Memory B cell (primary cell): ENCODE measurements at places on chromosomes 11 and 22.

- H3K27ac ChIP-seq = peak overlapping the region; percentile 61
- H3K27me3 ChIP-seq = peaks cover 10% of the 10 kb centered on the region
- peak overlapping the region; percentile 83 for H3K4me3 ChIP-seq
- H3K4me1 ChIP-seq = peaks cover 28% of the 10 kb centered on the region
Observed at GRCh38 chr11:119320240-119320775, 3.4 kb upstream of the MCAM start.

GRCh38 chr22:18023509-18024275, 669 bp downstream of the MICAL3 start:
- peaks cover under 1% of the 10 kb centered on the region for H3K36me3 ChIP-seq
- peak overlapping the region; percentile 88 for H3K27ac ChIP-seq
- peak overlapping the region; percentile 100 for H3K4me3 ChIP-seq
- DNase-seq = peak; percentile 48

- no peak for DNase-seq
- H3K27ac ChIP-seq = no peak overlapping the region
- H3K27me3 ChIP-seq = peaks cover 11% of the 10 kb centered on the region
- H3K36me3 ChIP-seq = peaks cover 2% of the 10 kb centered on the region
Observed at GRCh38 chr22:36134182-36134581, 26.4 kb downstream of the APOL3 start.

- no peaks in the 10 kb centered on the region for H3K27me3 ChIP-seq
- no peak for DNase-seq
- H3K4me1 ChIP-seq = no peaks in the 10 kb centered on the region
- no peak overlapping the region for H3K27ac ChIP-seq
Observed at GRCh38 chr11:127632976-127633680, 632.6 kb upstream of the KIRREL3 start.

- no peak for DNase-seq
- peaks cover 49% of the 10 kb centered on the region for H3K4me1 ChIP-seq
- no peak overlapping the region for H3K27ac ChIP-seq
Observed at GRCh38 chr22:45238957-45239680, 1.6 kb downstream of the KIAA0930 start.

DNA sequence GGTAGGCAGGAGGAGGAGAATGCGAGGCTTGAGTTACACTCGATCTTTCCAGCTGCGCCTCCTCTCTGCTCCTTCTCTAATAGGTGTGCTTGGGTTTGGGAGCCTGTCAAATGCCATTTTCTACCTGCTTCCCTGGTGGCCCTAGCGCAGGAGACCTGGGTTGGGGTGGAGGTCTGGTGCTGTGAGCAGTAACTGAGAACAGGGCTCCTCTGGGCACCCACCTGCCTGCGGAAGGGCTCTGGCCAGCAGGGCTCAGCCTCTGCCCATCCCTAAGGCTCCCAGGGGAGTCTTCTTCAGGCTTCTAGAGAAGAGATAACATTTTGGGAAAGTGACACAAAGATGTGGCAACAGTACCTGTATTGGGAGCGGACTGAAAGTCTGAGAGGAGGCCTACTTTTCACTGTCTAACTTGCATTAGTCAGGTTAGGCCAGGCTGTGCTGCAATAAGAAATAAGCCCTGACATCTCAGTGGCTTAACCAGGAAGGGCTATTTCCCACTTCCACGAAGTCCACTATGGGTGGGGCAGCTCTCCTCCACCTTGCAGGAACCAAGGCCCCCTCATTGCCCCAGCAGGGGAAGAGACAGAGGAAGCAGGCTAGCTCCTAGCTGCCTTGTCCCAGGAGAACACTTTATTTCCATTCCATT, 7.7 kb upstream of the LTO1 start:
- DNase-seq = no peak
- no peak overlapping the region for H3K27ac ChIP-seq
- no peaks in the 10 kb centered on the region for H3K36me3 ChIP-seq

GRCh38 chr11:18463439-18463838, 7.8 kb downstream of the LDHAL6A start:
- no peaks in the 10 kb centered on the region for H3K36me3 ChIP-seq
- no peaks in the 10 kb centered on the region for H3K27me3 ChIP-seq
- no peak overlapping the region for H3K27ac ChIP-seq
- H3K4me3 ChIP-seq = no peak overlapping the region
- no peak for DNase-seq
- H3K4me1 ChIP-seq = no peaks in the 10 kb centered on the region

DNA sequence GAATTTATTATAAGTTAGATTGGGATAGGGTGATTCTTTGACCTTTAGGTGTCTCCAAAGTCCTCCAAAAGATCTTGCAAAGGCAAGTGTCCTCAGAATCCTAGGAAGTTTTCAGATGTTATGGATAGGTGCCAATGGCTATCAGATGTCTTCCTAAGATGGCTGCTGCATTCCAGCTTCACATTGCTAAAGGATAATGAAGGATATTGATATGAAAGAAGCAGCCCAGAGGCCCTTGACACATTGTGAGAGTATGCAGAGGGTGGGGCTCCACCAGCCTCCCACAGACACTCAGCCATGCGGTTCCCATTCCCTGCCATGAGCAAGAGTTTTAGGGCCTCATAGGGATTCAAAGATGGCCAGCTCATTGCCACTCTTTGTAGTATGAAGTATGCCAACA, 22.3 kb upstream of the GLYATL2 start:
- H3K4me1 ChIP-seq = peaks cover 2% of the 10 kb centered on the region
- no peak overlapping the region for H3K27ac ChIP-seq
- peaks cover 2% of the 10 kb centered on the region for H3K36me3 ChIP-seq
- H3K27me3 ChIP-seq = peaks cover 8% of the 10 kb centered on the region

- H3K27ac ChIP-seq = no peak overlapping the region
- no peaks in the 10 kb centered on the region for H3K36me3 ChIP-seq
- H3K4me3 ChIP-seq = no peak overlapping the region
- H3K27me3 ChIP-seq = no peaks in the 10 kb centered on the region
- DNase-seq = no peak
- H3K4me1 ChIP-seq = peaks cover 34% of the 10 kb centered on the region
Observed at GRCh38 chr22:20852503-20852902, 6.1 kb downstream of the PI4KA start.

DNA sequence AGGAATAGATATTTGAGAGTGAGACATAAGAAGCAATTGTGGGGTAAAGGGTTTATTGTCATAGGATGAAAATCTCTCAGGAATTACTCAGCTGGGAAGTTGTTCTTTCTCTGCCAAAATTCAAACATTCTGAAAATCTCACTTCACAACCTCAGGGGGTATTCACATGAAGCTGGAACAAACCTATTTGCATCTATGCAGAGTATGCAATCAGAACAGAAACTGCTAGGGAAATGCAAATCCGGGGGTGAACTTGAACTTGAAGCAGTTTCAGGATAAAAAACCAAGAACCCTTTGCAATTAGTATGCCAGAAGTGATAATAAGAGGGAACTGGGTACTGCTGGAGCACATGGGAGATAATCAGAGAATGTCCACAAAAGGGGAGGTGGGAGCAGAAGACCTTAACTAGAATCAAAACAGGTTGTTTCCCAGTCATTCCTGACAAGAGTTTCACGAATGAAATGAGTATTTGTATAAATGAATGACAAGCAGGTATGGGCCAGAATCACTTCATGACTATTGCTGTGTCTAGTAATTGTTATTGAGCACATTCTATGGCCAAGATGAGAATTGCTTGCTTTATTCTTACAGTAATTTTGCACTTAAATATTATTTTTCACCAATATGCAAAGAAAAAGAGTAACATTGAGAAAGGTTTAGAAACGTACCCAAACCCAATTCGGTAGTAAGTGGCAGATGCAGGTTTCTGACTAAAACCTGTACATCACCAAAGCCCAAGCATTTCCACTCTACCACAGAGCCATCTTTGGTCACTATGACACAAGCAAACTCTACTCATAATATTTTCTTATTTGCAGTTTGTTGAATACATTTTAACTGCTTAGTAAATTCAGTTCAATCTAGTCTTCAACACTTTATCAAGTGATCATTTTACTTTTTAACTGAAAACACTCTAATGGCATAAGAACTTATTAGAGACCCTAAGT, 61.8 kb upstream of the UBASH3B start:
- H3K27ac ChIP-seq = no peak overlapping the region
- peaks cover 4% of the 10 kb centered on the region for H3K27me3 ChIP-seq
- DNase-seq = no peak
- no peaks in the 10 kb centered on the region for H3K36me3 ChIP-seq

- DNase-seq = no peak
- H3K27ac ChIP-seq = no peak overlapping the region
- no peak overlapping the region for H3K4me3 ChIP-seq
- no peaks in the 10 kb centered on the region for H3K27me3 ChIP-seq
- H3K4me1 ChIP-seq = peaks cover 11% of the 10 kb centered on the region
Observed at GRCh38 chr22:43476341-43476740, 64.5 kb downstream of the MPPED1 start.

- no peaks in the 10 kb centered on the region for H3K27me3 ChIP-seq
- H3K4me1 ChIP-seq = no peaks in the 10 kb centered on the region
- H3K27ac ChIP-seq = no peak overlapping the region
- DNase-seq = no peak
- no peaks in the 10 kb centered on the region for H3K36me3 ChIP-seq
Observed at GRCh38 chr11:41659985-41660384, 200.5 kb upstream of the LRRC4C start.

DNA sequence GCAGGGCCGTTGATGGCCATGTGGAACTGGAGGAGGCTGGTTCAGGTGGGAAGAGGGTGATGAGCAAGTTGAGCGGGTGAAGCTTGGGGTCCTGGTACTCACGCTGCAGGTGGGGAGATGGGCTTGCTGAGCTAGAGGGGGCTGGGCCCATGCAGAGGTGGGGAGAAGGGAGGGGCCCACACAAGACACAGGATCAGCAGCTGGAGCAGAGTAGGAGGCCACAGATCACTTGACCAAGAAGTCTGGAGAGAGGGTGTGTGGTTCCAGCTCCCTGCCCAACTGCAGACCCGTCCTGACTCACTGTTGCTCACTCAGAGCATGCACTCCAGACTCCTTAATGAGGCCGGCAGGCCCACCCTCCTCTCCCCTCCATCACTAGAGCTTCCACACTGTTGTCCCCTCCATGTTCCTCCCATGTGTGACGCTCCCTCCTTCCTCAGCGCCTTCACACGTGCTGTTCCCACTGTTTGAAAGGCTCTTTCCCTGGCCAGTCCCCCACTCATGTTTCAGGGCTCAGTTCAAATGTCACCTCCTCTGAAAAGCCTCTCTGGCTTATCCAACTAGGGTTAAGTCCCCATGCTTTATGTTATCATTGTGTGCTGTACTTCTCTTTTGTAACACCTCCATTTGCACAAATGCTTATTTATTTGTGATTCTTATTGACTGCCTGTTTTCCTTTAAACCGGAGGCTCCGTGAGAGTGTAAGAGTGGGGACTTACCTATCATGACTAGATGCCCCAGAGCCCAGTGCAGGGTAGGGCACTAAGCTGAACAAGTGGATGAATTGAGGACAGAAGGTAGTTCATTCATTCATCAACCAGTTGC, 2.3 kb downstream of the CCDC86 start:
- H3K27ac ChIP-seq = peak overlapping the region; percentile 87
- H3K4me3 ChIP-seq = peak overlapping the region; percentile 93
- DNase-seq = no peak
- no peaks in the 10 kb centered on the region for H3K27me3 ChIP-seq
- peaks cover 42% of the 10 kb centered on the region for H3K4me1 ChIP-seq

DNA sequence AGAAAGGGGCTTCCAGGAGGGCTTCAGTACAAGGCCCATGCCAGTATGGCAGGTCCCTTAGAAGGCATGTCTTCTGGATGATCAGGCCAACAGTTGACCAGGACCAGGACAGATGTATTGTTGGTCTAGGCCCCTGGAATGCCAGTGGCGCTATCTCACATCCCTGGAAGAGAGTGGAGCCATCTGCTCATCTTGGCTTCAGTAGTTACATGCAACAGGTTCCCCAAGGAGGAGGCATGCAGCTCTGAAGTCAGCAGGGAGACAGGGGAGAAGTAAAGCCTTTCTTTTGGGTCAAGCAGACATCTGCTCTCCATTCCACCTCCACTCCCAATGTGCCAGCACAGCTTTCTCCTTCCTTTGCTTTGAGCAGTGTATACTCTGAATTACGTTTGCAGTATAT, 244.1 kb downstream of the KIRREL3 start:
- H3K4me1 ChIP-seq = no peaks in the 10 kb centered on the region
- no peak overlapping the region for H3K4me3 ChIP-seq
- no peak for DNase-seq
- no peak overlapping the region for H3K27ac ChIP-seq
- no peaks in the 10 kb centered on the region for H3K36me3 ChIP-seq

DNA sequence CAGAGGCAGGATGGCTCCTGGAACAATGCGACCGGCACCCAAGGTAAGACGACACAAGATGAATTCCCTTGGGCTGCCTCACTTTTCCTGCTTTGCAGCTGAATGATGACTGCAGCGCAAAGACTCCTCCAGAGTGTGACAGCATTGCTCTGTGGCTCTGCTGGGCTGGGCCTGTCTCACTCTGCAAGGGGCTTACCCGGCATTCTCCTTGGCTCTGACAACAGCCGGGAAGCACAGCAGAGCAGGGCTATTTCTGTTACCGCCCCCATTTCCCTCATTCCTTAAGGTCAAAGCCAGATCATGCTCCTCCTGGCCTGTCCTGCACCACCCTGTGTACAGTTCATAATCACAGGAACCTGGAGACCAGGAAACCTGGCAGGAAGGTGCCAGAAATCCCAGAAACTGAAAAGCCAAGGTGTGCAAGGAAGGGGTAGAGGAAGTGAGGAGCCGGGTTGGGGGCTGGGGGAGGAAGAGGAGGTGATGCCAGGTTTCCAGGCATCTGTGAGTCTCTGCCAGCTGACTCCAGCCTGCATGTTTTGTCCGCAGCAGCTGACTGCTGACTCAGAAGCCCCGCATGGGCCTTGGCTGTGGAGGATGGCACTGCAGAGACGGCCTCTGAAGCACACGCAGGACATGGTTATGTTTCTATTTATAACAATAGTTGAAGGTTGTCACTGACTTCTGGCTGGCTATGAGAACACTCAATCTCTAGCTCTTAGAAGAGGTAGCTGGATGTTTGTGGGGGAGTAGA, 113.6 kb downstream of the MICAL3 start:
- peaks cover 15% of the 10 kb centered on the region for H3K36me3 ChIP-seq
- no peak overlapping the region for H3K4me3 ChIP-seq
- DNase-seq = no peak

- no peak overlapping the region for H3K4me3 ChIP-seq
- no peak overlapping the region for H3K27ac ChIP-seq
- peaks cover 9% of the 10 kb centered on the region for H3K4me1 ChIP-seq
- no peaks in the 10 kb centered on the region for H3K27me3 ChIP-seq
- no peak for DNase-seq
- H3K36me3 ChIP-seq = peaks cover 13% of the 10 kb centered on the region
Observed at GRCh38 chr11:44072757-44073658, 6.9 kb downstream of the ACCS start.

- H3K27ac ChIP-seq = peak overlapping the region; percentile 94
- no peaks in the 10 kb centered on the region for H3K27me3 ChIP-seq
- peaks cover 58% of the 10 kb centered on the region for H3K4me1 ChIP-seq
- peak overlapping the region; percentile 52 for H3K4me3 ChIP-seq
- no peak for DNase-seq
- peaks cover 3% of the 10 kb centered on the region for H3K36me3 ChIP-seq
Observed at GRCh38 chr11:118912742-118913410, 12.8 kb downstream of the BCL9L start.
